ENCODE measurements at places on chromosomes 2 and 18.

GRCh38 chr2:25078170-25079049, 36.5 kb downstream of the EFR3B start:
- H3K27me3 ChIP-seq: no peaks in the 10 kb centered on the region
- H3K4me1 ChIP-seq: peaks cover 11% of the 10 kb centered on the region
- H3K27ac ChIP-seq: no peak overlapping the region

GRCh38 chr2:45610281-45611019, 617 bp downstream of the SRBD1 start:
- no peaks in the 10 kb centered on the region for H3K36me3 ChIP-seq
- H3K4me1 ChIP-seq: peaks cover 15% of the 10 kb centered on the region
- H3K27me3 ChIP-seq: no peaks in the 10 kb centered on the region
- peak; percentile 77 for DNase-seq

DNA sequence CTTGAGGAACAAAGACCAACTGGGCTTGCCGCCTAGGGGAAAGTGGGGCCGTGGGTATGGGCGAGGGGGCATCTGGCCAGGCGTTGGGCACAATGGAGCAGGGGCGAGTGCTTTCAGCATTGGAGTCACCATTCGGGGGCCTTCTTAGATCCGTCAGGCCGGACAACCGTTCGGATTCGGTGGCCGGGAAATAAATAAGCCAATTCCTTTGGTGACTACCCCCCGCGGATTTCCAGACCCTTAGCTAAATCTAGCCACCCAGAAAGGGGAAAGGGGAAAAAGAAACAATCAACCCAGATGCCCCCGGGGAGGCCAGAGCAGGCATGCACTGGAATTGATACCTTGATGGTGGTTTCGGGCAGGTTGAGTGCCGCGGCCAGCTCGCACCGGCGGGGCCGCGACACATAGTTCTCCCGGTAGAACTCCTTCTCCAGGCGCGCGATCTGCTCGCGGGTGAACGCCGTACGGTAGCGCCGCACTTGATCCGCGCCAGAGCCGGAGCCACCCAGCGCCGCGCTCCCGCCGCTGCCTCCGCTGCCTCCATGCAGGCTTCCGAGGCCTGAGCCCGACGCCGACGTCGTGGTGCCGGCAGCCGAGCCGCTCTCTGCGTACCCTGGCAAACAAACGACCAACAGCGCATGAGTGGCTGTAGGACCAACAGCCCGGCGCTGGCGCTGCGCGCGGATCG, 1.8 kb downstream of the EVX2 start:
- peak overlapping the region; percentile 44 for H3K4me3 ChIP-seq
- H3K27me3 ChIP-seq: no peaks in the 10 kb centered on the region
- no peak overlapping the region for H3K27ac ChIP-seq
- H3K4me1 ChIP-seq: peaks cover 4% of the 10 kb centered on the region
- no peak for DNase-seq
- no peaks in the 10 kb centered on the region for H3K36me3 ChIP-seq

GRCh38 chr2:233413046-233413445, 58.8 kb downstream of the DGKD start:
- H3K36me3 ChIP-seq: no peaks in the 10 kb centered on the region
- DNase-seq: no peak
- peaks cover 20% of the 10 kb centered on the region for H3K4me1 ChIP-seq
- H3K27me3 ChIP-seq: no peaks in the 10 kb centered on the region
- no peak overlapping the region for H3K4me3 ChIP-seq

DNA sequence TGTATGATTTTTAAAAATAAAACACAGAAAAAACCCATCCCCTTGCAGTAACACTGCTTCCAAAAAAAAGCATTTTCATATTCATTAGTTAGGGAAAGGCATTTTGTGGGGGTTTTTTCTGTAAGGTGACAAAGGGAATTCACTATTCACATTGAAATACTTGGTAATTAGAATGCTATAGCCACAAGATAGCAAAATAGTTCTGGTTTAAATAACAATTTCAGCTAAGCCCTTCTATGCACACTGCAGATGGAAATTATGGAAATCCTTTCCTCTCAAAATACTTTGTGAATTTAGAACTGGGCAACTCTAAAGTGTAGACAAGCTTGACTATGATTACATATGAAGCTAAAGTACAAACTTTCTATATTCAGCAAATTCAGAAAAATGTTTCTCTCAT, 102.1 kb upstream of the CHRNA1 start:
- no peaks in the 10 kb centered on the region for H3K27me3 ChIP-seq
- H3K4me1 ChIP-seq: no peaks in the 10 kb centered on the region
- H3K36me3 ChIP-seq: no peaks in the 10 kb centered on the region

DNA sequence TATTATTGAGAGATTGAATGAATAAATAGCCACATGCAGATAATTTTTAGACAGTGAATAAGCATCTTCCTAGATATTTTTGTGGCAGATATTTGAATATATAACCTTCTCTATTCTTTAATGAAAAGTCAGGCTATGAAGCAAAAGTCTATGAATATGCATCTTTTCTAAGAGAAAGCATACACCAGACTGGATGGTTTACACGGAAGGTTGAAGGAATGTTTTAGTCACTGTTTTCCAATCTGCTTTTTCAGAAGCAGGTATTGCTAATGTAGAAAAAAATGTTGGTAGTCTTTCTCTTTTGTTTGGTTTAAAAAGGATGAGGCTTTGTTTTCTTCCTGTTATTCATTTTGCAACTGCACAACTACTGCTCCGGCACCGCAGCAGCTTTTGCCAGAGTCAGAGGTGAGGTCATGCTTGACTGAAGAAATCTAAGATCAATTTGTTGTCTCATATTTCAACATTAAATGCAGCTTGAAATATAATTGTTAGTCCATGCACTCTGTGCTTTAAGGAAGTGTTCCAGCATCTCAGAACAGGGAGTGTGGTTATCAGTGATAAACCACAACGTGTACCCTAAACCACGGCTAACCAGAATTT, 1540.8 kb upstream of the PIK3C3 start:
- H3K4me1 ChIP-seq: no peaks in the 10 kb centered on the region
- H3K27me3 ChIP-seq: no peaks in the 10 kb centered on the region

- no peaks in the 10 kb centered on the region for H3K36me3 ChIP-seq
- no peaks in the 10 kb centered on the region for H3K27me3 ChIP-seq
- H3K27ac ChIP-seq: no peak overlapping the region
- H3K4me1 ChIP-seq: peaks cover 26% of the 10 kb centered on the region
- DNase-seq: no peak
These were observed 56.7 kb downstream of the ZEB2 start for GRCh38 chr2:144463266-144463665.

GRCh38 chr18:80200171-80200931, 47.0 kb downstream of the PARD6G start:
- H3K27ac ChIP-seq: no peak overlapping the region
- H3K27me3 ChIP-seq: no peaks in the 10 kb centered on the region
- no peaks in the 10 kb centered on the region for H3K36me3 ChIP-seq
- no peak overlapping the region for H3K4me3 ChIP-seq
- no peak for DNase-seq
- peaks cover 11% of the 10 kb centered on the region for H3K4me1 ChIP-seq

- no peak overlapping the region for H3K27ac ChIP-seq
- DNase-seq: no peak
- H3K36me3 ChIP-seq: no peaks in the 10 kb centered on the region
- no peaks in the 10 kb centered on the region for H3K4me1 ChIP-seq
- no peak overlapping the region for H3K4me3 ChIP-seq
- H3K27me3 ChIP-seq: no peaks in the 10 kb centered on the region
These were observed 69.4 kb downstream of the CABLES1 start for GRCh38 chr18:23204589-23205235.

GRCh38 chr2:55587-56448, 9.5 kb upstream of the FAM110C start:
- no peak for DNase-seq
- H3K4me3 ChIP-seq: no peak overlapping the region
- H3K27me3 ChIP-seq: no peaks in the 10 kb centered on the region
- no peaks in the 10 kb centered on the region for H3K36me3 ChIP-seq

DNA sequence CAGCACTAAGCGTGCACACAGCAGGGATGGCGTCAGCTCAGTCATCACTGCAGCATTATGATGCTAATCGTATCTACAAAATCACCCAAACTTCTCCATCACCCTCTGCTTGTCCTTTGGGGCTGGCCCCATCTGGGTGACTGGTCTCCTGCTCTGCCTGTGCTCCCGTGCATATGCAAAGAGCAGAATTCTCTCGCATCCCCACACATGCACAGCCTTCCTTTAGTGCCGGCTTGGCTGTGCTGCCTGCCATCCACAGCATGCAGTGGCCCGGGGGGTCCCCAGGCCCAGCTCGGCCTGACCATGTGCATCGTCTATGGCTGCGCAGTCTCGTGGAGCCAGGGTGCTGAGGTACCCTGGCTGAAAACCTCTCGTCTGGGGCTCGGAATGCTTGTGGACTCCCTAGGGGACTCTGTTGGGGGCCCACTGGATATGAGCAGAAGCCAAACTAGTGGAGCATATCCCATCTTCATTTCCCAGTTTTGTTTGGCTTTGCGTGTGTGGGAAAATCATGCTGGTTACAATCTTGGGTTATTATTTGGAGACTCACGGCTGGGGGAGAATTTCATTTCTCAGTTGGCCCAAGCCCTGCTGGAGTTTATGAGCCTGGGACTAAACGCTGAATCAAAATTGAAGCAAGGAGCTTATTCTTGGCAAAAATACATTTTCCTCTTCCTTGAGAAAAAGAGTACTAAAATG, 70.9 kb upstream of the HS6ST1 start:
- H3K27me3 ChIP-seq: no peaks in the 10 kb centered on the region
- H3K4me1 ChIP-seq: peaks cover 4% of the 10 kb centered on the region
- H3K27ac ChIP-seq: no peak overlapping the region
- H3K4me3 ChIP-seq: no peak overlapping the region

GRCh38 chr2:174654419-174654941, 56.9 kb upstream of the WIPF1 start:
- no peak for DNase-seq
- H3K4me1 ChIP-seq: no peaks in the 10 kb centered on the region
- no peaks in the 10 kb centered on the region for H3K36me3 ChIP-seq
- no peak overlapping the region for H3K27ac ChIP-seq
- H3K27me3 ChIP-seq: no peaks in the 10 kb centered on the region
- no peak overlapping the region for H3K4me3 ChIP-seq

DNA sequence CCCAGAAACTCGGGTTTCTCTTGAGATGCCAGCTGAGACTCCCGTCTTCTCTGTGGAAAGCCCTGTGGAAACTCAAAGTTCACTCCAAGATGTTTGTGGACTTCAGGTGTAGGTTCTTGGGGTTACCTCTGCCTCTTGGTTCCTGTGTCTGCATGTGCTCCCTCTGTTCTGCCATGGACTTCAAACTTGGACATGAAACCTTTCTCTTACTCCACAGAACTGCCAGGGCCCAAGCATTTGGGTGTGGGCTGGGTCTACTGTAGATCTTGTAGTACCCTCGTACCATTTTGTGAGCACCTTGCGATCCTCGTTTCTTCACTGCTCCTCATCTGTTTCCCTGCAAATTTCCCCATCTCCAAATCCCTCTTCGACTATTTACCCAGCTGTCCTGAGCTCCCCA, 175.5 kb downstream of the HAUS1 start:
- DNase-seq: no peak
- no peaks in the 10 kb centered on the region for H3K27me3 ChIP-seq
- H3K27ac ChIP-seq: no peak overlapping the region
- H3K36me3 ChIP-seq: no peaks in the 10 kb centered on the region
- no peak overlapping the region for H3K4me3 ChIP-seq
- peaks cover 16% of the 10 kb centered on the region for H3K4me1 ChIP-seq

GRCh38 chr2:127811397-127812321, 688 bp upstream of the WDR33 start:
- peak overlapping the region; percentile 84 for H3K4me3 ChIP-seq
- no peaks in the 10 kb centered on the region for H3K27me3 ChIP-seq
- H3K27ac ChIP-seq: peak overlapping the region; percentile 96
- DNase-seq: no peak

DNA sequence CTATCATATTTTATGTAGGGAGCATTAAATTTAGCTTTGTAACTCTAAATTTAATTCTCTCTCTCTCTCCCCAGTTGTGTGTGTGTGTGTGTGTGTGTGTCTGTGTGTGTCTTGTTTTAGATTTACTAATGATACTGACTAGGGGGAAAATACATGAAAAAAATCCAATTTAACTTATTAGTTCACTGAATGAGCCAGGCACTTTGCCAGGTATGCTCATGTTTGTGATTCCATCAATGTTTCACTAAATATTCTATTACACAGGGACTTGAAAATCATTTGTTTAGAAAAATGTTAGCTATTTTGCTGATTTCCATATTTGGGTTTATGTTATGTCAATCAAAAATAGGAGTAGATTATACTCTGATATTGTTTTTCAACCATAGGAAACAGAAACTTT, 203.7 kb upstream of the ZNF804A start:
- no peaks in the 10 kb centered on the region for H3K27me3 ChIP-seq
- no peaks in the 10 kb centered on the region for H3K36me3 ChIP-seq
- no peak overlapping the region for H3K4me3 ChIP-seq
- H3K4me1 ChIP-seq: no peaks in the 10 kb centered on the region

GRCh38 chr2:145592361-145592760, 1072.4 kb upstream of the ZEB2 start:
- no peak for DNase-seq
- no peaks in the 10 kb centered on the region for H3K36me3 ChIP-seq

DNA sequence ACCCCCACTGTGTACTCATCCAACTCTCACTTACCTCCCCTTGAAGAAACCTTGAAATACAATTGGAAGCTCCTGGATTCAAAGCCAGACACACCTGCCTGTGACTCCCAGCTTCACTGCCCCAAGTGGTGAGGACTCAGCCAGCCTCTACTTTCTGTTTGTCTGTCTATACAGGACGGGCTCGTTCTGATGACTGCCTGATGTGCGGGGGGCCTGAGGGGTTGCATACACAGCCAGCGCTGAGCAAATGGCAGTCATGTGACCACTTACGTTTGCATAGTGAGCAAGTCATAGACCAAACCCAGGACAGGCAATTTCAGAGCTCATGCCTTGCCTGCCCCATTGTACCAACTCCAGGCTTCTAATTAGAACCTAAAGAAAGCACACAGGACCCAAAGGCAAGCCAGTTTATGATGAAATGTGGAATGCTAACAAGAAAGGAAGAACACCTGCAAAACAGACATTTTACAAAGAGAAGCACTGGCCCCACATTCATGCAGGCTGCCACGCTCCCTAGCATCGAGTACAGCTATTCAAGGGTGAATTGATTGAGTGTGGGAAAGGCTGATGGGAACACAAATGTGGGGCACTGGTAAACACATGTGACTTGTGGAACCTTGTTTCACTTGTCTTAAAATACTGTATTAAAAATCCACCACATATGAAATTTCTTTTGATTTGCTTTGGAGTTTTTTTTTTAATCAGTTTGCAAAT, 137.8 kb downstream of the LNPK start:
- H3K27me3 ChIP-seq: no peaks in the 10 kb centered on the region
- H3K27ac ChIP-seq: no peak overlapping the region
- no peak overlapping the region for H3K4me3 ChIP-seq
- no peaks in the 10 kb centered on the region for H3K4me1 ChIP-seq
- H3K36me3 ChIP-seq: no peaks in the 10 kb centered on the region

All from testis (tissue), 5 donors.